NAMALWA (cell line): ENCODE measurements at places on chromosomes 16 and 17.

DNA sequence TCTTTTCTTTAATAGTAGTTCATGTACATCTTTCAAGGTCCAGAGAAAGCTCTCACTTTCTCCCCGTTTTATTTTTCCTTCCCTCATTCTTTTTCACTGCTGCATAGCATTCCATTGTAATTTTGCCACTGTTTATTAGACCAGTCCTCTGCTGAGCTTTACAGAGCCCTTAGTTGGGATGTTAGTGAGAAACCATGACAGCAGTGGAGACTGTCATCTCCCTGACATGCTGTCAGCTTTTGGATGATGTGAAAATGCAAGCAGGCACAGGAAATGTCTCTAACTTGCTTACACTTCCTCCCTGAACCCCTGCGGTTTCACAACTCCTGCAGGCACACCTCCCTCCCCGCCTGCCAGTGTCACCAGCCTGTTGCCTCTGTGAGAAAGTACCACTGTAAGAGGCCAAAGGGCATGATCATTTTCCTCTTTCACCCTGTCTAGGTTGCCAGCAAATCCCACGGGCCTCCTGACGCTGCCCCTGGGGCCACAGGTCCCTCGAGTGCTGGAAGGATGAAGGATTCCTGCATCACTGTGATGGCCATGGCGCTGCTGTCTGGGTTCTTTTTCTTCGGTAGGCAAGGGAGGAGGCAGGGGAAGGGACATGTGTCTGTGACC lies at the start of gene ITGAL:
Gene ITGAL (plus strand): TSS at position 415 of the 615 bp plus-strand sequence. CDS start 96 bp downstream, at position 511.
- peak; percentile 70 for DNase-seq

DNA sequence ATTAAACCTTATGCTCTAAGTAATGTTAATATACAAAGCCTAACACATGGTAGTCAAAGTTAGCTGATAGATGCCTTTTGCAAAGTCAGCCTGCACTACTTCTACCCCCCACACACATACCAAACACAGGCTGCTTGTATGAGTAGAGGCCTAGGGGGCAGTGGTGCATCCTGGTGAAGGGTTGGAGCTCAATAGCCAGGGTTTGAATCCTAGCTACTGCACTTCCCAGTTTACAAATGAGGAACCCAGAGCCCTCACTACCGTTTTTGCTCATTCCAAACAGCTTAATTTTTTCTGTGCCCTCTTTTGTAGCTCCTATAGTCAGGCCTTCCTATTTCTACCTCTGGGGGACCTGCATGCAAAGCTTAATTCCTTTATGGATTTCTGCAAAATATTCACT lies 18.9 kb upstream of the HYDIN start:
- DNase-seq = peak; percentile 4

DNA sequence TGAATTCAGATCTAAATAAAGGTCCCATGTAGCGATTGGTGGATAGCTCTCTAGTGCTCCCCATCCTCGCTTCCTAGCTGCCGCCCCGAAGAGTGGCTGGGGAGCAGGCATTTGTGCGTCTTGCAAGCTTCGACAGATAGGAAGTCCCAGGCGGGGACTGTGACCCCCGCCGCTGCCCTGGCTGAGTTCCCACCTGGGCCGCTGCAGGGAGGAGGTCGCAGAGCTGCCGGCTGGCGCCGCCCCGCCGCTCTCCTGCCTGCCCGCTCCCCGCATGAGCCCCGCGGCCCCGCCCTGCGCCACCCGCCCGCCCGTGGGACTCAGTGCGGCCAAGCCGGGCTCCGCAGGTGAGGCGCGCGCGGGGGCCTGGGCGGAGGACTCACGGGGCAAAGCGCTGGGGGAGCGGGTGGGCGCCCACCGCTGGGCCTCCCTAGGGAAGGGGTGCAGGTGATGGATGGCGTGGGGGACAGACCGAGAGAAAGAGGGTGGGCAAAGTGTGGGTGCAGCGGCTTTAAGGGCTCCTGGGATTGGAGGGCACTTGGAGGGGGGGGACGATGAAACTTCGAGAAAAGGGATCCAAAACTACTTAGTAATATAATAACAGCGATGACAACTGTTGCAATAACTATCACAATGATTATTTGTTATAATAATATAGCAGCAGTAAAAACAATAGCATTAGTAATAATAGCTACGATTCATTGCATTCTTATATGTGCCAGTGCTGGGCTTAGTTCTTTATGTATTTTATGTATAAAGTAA lies at the start of gene OTOA:
Gene OTOA (plus strand): TSS at position 80 of the 759 bp plus-strand sequence. CDS start 14,547 bp downstream, outside the sequence.
- no peak for DNase-seq

GRCh38 chr17:45729294-45729907 lies 54.7 kb upstream of the CRHR1 start:
- no peak for DNase-seq

- DNase-seq = no peak
Observed at GRCh38 chr17:68576137-68576536, 25.0 kb downstream of the FAM20A start.

DNA sequence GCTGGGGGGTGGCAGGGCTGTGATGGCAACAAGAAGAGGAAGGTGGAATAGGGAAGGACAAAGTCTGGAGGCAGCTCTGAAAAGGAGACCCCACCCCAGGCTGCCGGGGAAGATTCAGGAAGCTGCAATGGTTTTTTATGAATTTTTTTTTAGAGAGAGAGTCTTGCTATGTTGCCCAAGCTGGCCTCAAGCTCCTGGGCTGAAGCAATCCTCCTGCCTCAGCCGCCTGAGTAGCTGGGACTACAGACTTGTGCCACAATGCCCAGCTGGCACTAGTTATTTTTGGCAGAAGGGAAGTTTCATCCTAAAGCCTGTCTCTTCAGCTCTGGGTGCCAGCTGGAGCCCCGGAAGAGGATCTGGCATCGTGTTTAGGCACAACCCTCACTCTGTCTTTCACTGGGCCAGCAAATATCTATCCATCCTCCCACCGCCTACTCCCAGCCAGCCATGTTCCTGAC lies 1.3 kb upstream of the CES3 start:
- DNase-seq = no peak

GRCh38 chr17:76643553-76644148 lies at the start of gene ST6GALNAC1:
Gene ST6GALNAC1, minus strand, starts transcription at chr17:76643757. Its CDS starts 119 bp downstream, at chr17:76643638.
- no peak for DNase-seq

GRCh38 chr17:79647456-79647915 lies 36.6 kb upstream of the RBFOX3 start:
- DNase-seq = no peak

- no peak for DNase-seq
Observed at GRCh38 chr17:33050611-33051140, 59.0 kb downstream of the SPACA3 start.

GRCh38 chr16:87470332-87470731 lies 22.5 kb downstream of the ZCCHC14 start:
- no peak for DNase-seq

- no peak for DNase-seq
Observed at GRCh38 chr16:87700406-87701077, 65.2 kb downstream of the KLHDC4 start.

GRCh38 chr16:74521691-74522090 lies 85.2 kb downstream of the GLG1 start:
- no peak for DNase-seq

DNA sequence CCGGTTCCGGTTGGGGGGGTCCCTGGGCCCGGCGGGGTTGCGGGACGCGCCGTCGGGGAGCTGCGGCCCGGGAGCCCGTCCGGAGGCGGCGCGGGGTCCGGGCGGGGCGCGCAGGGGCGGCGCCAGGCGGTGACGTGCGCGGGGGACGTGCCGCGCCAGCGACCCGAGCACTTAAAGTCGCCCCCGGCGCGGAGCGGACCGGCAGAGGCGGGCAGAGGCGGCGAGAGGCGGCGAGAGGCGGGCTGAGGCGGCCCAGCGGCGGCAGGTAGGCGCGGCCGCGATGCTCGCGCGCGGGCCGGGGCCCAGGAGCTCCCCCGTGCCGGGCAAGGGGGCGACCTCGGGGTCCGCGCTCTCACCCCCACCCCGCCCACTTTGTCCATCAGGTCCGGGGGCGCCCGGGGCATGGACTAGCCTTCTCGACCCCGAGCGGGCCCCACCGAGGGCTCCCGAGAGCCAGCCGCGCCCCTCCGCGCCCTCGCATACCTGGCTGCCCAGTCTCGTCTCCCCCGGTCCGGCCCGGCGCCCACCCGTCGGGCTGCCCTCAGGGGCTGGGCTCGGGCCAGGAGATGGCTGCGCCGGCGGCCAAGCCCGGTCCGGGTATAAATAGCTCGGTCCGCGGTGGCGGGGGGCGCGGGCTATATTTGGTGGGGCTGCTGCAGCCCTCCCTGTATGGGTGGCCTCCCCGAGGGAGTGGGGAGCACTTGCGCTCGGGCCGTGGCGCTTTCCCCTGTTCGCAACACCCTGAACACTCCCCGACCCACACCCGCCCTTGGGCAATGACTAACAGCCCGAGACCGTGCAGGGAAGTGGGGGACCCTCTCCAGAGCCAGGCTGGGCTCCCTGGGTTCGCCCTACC lies at the start of gene SLC16A3:
Gene SLC16A3 (plus strand): TSS at position 201 of the 856 bp plus-strand sequence. CDS start 6,967 bp downstream, outside the sequence.
- peak; percentile 72 for DNase-seq

- DNase-seq = no peak
Observed at GRCh38 chr16:275041-275641, 603 bp downstream of the RGS11 start.

DNA sequence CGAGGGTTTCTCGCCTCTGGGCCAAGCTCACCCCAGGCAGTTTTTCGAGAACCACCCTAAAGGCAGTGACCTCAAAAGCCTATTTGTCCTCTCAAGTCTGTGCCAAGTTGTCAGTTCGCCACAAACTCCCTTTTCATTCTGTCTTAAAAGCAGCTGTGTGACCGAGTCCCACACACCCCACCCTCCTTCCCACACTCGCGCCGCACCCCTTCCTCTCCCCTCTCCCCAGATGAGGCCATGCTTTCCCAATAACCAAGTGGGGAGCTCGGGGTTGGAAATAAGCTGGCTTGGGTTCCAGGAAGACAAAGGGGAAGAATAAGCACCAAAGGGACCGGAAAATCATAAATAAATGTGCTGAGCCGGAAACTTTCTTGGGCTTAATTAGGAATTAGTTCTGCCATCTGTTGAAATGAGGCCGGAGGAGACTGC lies 36.7 kb downstream of the GRIN2C start:
- no peak for DNase-seq

DNA sequence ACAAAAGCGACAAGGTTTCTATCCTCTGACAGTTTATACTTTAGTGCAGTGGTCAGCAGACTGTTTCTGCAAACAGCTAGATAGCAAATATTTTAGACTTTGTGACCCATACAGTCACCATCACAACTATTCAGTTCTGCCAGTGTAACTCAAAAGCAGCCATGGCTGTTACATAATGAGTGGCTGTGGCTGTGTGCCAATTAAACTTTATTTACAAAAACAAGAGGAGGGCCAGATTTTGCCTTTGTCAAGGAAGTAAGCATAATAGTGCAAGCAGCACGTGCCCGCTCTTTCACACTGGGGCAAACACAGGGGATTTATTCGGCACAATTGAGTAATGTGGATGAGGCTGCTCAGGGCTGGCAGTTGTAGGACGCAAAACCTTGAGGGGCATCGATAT lies 551.5 kb downstream of the MAF start:
- DNase-seq = no peak

GRCh38 chr16:8713635-8714172 lies 39.3 kb downstream of the ABAT start:
- no peak for DNase-seq

DNA sequence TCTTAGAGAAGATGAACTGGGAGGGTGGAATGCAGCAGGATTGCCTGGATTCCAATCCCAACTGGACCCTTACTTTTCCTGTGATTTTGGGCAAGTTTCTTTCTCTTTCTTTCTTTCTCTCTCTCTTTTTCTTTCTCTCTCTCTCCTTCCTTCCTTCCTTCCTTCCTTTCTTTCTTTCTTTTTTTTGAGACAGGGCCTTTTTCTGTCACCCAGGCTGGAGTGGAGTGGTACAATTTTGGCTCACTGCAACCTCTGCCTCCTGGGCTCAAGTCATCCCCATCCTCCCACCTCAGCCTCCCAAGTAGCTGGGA lies 20.5 kb downstream of the CDH1 start:
- DNase-seq = no peak

DNA sequence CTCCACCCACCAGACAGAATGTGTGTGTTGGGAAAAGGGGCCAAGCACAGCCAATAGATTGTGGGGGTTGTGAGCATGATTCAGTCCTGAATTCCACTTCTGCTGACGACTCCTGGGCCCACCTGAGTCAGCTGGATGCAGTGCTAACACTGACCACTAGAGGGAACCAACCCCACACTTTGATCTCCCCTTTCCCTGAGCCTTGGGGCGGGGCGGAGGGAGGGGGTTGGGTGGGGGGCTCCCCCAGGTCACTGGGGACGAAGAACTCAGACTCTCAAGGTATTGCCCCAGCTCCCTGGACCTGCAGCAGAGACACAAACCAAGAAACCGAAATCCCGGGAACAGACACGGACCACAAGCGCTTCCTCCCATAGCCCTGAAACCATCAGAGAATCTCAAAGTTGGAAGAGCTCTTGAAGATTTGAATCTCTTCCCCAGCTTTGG lies 621 bp upstream of the CSHL1 start:
- peak; percentile 68 for DNase-seq

DNA sequence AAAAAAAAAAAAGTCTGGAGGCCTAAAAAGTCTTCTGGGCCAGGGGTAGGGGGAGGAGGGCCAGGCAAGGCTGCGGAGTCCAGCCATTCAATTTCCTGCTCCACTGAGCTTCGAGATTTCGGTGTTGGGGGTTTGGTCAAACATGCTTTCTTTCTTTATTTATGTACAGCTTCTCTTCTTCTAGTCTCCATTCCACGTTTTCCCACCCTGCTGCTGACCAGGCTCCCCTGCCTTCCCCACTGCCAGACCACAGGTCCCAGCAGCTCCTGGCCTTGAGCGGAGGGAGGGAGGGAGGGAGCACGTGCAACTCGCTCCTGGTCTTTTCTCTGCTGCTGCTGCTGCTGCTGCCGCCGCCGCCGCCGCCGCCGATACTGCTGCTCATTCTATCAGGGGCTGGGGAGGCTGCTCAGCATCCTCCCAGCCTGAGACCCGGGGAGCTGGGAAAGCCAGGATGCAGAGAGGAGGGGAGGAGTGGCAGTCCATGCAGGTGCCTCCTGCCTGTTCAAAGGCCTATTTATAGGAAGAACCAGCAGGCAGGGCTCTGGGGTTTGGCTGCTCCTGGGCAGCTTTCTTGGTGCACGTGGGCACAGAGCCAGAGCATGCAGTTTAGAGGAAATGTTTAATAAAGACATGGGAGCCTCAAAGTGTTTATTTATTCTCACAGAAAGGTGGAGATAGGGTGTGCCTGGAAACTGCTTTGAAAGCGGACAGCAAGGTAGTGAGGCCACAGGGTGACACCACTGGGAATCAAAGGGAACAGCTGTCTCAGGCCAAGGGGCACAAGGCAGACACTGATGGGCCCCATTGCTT lies 23.4 kb upstream of the ZFHX3 start:
- DNase-seq = no peak

- no peak for DNase-seq
Observed at GRCh38 chr17:52106072-52106471, 52.4 kb downstream of the CA10 start.

DNA sequence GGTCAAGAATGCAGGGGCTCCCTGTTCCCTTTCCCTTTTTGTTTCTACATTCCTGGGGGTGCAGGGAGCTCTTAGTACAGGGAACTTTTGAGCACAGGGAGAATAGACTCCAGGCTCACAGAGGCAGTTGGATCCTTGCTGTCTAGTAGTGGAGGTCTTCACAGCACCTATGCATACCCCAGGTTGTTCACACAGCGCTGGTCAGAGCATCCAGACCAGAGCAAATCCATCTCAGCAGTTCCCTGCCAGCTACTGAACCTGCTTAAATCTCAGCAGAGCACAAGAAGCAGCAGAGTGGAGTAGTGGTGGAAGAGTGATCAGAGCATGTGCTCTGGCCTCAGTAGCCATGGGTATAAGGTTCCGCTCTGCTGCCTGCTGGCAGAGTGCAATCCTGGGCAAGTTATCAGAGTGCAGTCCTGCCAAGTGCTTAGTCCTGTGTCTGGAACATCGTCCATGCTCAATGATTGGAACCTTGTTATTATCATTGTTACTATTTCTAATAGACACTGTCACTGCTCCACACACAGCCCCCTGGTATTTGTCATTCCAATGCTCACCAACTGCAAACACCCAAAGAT lies 220.4 kb downstream of the CBLN1 start:
- no peak for DNase-seq

- no peak for DNase-seq
Observed at GRCh38 chr17:55706808-55707773, 15.6 kb downstream of the TMEM100 start.
